T-helper 2 cell (primary cell): ENCODE measurements at places on chromosomes 13 and 19.

- DNase-seq, result no peak
These were observed 13.6 kb upstream of the IFT88 start for GRCh38 chr13:20553311-20553710.

GRCh38 chr19:55454787-55455243, 6.6 kb downstream of the ISOC2 start:
- DNase-seq, result peak; percentile 17

DNA sequence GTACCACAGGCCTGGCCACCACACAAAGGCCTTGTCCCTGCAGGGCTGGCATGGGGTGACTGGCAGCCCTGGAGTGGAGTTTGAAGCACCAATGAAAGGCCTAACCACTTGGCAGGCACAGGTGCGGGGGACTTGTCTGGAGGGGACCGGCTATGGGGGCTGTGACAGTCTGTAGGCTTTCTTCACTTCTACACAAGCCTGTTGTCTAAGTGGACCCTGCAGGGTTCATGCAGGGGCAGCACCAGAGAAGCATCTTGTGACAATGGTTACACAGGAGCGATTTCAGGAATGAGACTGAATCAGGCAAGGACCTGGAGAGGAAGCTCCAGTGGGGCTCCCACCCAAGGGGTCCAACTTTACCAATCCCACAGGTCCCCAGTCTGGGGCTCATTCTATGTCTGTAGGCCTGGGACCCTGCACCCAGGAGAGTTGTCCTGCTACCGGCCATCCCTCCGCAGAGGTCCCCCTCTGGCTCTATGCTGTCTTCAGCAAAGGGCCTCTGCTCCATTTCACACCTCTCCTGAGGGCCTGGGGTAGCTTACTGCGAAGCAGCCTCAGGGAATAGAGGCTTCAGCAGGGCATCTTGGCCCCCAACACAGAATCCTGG, 2.3 kb upstream of the ZNF837 start:
- DNase-seq, result no peak

DNA sequence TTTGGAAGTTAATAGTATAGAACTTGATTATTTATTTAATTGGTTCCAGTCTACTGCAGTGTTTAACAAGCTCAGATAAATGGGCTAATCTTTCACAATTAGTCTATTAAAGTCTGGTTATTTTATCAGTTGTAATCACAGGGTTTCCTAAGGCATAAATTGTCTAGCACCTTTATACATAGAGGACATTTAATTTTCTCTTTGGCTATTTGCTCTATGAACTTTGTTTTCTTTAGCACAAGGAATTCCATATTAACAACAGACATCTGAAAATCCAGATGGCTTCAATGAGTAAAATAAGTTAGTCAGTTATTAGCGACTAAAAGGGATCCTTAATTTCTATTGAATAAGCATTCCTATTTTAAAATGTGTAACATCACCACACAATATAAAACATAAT, 1350.8 kb upstream of the SLC10A2 start:
- no peak for DNase-seq

DNA sequence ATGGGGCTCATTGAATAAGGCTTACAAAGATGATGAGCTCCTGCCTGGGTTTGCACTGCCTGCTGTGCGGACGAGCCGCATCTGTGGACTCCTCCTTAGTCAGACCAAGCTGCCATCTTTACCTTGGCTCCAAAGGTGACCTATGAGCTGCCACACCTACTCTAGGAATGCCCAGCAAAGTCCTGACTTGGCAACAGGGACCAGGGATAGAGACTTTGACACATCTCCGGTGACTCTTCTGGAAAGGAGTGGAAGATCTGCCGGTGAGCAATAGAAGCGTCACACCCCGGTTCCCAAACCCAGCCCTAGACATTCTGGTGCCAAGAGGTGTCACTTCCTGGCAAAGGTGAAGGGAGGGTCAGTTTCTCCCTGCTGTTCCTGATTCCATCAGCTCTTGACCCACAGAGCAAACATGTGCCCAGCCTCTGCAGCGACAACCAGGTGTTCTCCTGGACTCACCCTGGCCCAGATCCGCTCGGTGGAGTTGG, 50.2 kb upstream of the GTF3A start:
- DNase-seq, result no peak

DNA sequence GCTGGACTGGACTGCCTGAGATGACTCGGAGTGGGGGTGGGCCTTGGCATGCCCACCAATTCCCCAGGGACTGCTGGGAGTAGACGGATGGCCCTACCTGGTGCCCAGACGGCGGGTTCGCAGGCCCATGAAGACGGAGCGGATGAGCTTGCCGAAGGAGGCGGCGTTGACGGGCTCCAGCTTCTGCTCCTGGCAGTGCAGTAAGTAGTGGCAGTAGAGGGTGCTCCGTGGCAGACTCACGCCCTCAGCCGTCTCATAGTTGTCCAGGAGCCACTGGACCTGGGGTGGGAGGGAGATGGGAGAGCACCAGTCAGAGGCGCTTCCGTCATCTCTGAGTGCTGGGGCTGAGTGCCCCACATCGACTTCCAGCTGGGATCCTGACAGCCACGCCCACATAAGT, 17.6 kb downstream of the DCAF15 start:
- DNase-seq, result no peak

DNA sequence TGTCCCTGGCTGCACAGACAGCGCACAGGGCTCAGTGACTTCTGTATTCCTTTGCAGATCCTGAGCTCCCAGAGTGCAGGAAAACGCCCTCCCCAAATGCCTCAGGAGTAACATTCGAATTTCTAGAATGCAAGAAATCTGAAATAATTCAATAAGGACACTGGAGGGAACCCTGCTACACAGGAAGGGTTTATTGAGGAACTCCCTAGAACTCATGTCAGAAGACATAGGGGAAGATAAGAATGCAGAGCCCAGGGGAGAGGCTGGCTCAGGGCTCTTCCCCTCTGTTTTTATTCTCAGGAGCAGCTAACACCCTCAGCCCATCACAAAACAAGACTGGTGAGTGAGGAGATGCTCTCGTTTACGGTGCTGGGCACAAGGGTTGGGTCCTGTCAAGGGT, 6.8 kb downstream of the LILRA1 start:
- DNase-seq, result no peak

DNA sequence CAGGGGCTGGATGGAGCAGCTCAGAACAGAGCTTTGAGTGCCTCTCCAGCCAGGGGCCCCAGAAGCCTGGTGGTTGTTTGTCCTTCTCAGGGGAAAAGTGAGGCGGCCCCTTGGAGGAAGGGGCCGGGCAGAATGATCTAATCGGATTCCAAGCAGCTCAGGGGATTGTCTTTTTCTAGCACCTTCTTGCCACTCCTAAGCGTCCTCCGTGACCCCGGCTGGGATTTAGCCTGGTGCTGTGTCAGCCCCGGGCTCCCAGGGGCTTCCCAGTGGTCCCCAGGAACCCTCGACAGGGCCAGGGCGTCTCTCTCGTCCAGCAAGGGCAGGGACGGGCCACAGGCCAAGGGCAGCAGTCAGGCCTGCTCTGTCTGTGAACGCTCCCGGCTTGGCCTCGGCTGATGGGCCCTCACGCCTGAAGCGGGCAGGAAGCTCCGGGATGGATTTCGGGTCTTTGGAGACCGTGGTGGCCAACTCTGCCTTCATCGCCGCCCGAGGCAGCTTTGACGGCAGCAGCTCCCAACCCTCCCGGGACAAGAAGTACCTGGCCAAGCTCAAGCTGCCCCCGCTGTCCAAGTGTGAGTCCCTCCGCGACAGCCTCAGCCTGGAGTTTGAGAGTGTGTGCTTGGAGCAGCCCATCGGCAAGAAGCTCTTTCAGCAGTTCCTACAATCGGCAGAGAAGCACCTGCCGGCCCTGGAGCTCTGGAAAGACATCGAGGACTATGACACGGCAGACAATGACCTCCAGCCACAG, at the start of gene GRK1:
GRK1 (plus strand) TSS at position 269 of the 751 bp plus-strand sequence; CDS start at position 437, 168 bp downstream.
- no peak for DNase-seq

GRCh38 chr13:61136093-61136492, 279.6 kb downstream of the PCDH20 start:
- DNase-seq, result no peak

DNA sequence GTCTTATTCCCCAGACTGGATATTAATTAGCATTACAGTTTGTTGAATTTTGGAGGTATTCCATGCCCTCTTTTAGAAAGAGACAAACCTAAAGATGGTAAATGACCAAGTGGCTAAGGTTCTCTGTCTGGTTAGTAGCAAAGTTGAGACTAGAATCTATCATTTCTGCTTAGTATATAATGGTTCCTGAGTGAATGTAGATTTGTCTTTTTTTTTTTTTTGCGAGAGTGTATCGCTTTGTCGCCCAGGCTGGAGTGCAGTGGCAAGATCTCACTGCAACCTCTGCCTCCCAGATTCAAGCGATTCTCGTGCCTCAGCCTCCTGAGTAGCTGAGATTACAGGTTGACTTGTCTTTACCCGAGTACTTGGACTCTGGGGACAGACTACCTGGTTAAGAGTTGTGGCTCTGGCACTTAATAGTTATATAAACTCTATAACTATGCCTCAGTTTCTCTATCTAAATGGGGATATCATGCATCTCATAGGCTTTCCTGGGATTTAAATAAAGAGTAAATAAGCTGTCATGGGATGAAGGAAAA, 2.7 kb downstream of the NAA16 start:
- no peak for DNase-seq
